H1 (cell line): ENCODE measurements at places on chromosomes 2 and 18. TPM values are rescaled to one million over a fixed set of nuclear protein-coding genes. Genes with fewer than 3 reads are reported as not detected.

- DNase-seq, result no peak
Observed at GRCh38 chr2:233436691-233437438, 82.6 kb downstream of the DGKD start.

DNA sequence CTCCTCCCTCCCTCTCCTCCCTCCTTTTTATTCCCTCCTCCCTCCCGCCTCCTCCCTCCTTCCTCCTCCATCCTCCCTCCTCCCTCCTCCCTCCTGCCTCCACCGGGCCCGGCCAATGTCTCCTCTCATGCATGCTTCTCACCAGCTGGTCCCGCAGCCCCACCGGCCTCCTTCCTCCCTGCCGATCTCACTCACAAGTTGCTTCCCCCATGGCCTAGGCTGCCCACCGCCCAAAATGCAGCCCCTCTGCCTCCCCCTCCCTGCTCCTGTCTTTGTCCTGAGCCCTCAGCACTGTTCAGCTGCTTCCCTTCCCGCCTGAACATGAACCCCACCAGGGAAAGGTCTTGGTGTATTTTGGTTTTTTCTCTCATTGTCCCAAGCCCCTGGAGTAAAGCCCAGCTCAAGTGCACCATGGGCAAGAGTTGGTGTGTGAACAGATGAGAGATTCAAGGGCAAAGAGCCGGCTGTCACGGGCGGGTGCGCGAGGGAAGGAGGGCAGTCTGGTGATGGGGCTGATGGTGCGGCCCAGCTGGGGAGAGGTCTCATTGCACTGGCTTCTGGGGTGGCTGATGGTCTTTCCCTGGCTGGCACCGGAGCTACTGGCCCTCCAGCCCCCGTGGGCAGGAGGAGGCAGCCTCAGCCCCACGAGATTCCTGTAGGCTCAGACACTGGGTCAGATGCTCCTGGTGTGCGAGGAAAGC is 117.6 kb downstream of the TWIST2 start:
- no peak for DNase-seq

DNA sequence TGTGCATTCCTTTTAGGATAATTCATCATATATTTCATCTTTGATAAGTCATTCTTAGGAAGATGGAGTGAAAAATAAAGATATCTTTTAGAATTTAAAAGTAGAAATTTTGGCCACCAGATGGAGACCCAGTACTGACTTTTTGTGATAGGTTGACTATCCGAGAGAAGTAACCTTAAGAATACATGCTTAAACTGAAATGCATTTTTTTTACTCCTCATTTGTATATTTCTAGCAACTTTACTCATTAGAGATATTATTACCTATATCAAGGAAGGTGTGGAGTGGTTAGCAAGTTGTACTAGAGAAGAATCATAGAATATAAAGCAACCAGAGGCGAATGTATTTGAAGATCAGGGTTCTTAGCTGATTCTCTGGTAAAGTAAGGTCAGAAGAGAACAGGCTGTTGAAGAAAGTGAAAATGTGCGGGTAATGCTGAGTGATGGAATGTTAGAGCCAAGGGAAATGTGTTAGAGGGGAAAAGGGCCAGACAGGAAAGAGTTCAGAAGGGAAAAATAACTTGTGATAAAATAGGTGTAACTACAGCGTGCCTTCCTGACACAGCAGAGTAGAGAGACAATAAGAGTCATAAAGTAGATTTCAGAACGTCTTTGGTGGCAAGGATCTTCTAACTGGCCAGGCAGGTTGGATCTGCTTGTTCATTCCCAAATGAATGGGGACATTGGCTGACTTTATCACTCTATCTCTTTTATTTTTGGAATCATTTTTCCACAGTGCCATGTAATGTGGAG is 52.3 kb downstream of the TDRD15 start:
- no peak for DNase-seq

AGAP1 gene
- polyA plus RNA-seq, result 18.1 and 19.4 TPM in 2 replicates

AGXT gene
- 0.03 TPM in 1 of 2 replicates, not detected in the other for polyA plus RNA-seq

GRCh38 chr2:125837611-125838010 is 818.3 kb upstream of the GYPC start:
- no peak for DNase-seq

DNA sequence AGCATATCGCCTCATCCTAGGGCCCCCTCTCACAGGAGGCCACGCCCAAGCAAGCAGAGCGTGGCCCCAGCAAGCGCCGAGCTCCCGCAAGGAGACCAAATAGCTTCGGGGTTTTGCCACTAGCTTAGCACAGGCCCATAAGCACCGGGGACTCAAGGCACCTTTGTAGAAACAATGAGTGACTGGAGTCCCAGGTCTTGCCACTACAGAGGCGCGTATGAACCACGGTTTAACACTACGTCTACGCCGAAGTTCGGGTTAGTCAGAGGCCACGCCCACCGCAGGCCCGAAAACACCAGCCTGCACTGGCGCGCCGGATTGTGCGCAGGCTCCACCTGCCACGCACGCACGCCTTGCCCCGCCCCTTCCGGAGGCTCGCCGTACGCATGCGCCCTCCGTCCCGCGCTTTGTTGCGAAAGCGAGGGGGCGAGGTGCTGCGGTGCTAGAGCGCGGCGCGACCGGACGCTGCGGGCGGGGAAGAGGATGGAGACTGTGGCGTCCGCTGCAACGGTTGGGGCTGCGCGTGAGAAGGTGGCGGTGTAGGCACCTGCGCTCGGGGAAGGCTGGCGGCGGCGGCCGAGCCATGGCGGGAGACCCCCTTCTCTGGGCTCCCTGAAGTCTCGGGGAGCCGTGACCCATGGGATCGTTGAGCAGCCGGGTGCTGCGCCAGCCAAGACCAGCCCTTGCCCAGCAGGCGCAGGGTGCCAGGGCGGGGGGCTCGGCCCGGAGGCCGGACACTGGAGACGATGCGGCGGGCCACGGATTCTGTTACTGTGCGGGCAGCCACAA is at the start of gene GMCL1:
Gene GMCL1 (plus strand): TSS at position 405 of the 789 bp plus-strand sequence. CDS start 233 bp downstream, at position 638.
- DNase-seq, result peak; percentile 96

DNA sequence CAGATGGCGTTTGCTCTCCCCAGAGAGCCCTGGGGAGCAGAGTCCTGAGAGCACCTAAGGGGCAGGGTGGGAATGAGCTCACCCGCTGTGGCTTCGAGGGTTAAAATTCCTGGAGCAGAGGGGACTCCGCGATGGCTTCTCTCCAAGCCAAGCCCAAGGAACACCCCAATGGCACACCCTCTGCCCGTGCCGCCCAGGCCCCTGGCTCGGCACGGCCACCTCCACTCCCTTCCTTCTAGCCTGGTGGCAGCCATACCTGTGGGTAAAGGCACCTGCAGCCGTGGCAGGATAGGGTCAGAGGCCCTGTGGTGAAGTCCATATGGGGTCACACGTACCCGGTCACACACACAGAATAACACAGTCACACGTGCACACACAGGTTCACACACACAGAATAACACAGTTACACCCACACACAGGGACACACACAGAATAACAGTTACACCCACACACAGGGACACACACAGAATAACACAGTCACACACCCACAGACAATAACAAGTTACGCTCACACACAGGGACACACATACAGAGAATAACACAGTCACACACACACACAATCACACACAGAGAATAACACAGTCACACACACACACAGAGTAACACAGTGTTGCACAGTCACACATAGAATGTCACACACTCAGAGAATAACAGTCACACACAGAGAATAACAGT is 50.5 kb downstream of the RAMP1 start:
- DNase-seq, result no peak

GRCh38 chr2:116366212-116366611 is 1448.3 kb upstream of the DDX18 start:
- no peak for DNase-seq

ANKRD29 gene
- polyA plus RNA-seq, result 2.2 and 3.0 TPM in 2 replicates

DNA sequence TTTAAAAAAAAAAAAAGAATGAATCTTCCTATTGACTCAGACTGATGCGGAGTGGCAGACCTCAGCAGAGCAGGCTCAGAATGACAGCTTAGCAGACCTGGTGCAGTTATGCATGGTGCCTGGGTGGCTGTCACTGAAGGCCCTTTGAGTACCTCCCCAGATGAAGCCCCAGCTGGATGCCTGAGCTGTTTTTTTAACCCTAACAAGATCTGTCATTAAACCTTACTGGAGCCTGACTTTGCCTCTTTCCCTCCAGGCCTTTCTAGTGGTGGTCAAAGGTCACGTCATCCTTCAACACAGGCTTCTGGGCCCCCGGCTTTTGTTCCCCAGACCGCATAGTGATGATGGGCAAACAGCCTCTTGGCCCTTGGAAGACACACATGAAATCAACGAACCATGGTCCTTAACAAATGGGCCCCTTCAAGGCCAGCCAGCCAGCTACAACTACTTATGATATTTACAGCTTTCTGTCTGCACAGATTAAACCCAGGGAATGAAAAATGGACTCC is 138.3 kb upstream of the CYP1B1 start:
- DNase-seq, result no peak

GRCh38 chr2:187658952-187659525 is 104.8 kb upstream of the TFPI start:
- DNase-seq, result no peak

AP1S3 gene
- polyA plus RNA-seq, result 2.9 and 3.9 TPM in 2 replicates

DNA sequence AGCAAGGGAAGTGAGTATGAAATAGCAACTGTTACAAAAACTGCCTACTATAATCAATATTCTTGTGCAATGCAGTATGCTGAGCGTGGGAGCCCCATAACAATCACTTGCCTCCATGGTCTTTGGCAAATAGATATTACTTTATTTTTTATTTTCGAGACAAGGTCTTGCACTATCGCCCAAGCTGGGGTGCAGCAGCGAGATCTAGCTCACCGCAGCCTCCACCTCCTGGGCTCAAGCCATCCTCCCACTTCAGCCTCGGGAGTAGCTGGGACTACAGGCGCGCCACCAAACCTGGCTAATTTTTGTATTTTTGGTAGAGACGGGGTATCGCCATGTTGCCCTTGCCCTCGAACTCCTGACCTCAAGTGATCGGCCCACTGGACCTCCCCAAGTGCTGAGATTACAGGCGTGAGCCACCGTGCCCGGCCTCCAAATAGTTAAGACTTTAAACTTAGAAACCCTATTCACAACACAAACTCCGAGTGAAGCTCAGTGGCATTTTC is 1.2 kb upstream of the CCNT2 start:
- no peak for DNase-seq

BCL11A gene
- polyA plus RNA-seq, result 11.9 and 12.2 TPM in 2 replicates

HTRA2 gene
- polyA plus RNA-seq, result 37.6 TPM in 2 replicates

DNA sequence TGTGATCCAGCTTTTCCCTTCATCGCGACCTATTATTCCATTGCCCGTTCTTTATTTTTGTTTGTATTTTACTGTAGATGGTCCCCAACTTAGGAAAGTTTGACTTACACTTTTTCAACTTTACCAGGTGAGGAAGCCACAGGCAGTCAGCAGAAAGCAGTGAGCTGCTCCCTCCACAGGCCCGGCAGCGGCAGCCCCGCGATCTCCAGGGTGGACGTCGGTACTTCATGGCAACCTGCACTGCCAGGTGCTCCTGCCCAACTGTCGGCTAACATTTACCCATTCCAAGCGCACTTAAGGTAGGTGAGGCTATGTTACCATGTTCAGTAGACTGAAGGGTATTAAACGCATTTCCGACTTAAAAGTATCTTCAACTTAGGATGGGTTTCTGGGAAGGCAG is 12.8 kb downstream of the ZNF516 start:
- DNase-seq, result no peak

- DNase-seq, result no peak
Observed at GRCh38 chr2:152611458-152612231, 105.6 kb downstream of the PRPF40A start.

- no peak for DNase-seq
Observed at GRCh38 chr2:129723277-129724020, 256.0 kb upstream of the RAB6C start.

GRCh38 chr2:236928380-236929037 is 157.2 kb upstream of the COPS8 start:
- no peak for DNase-seq

DNA sequence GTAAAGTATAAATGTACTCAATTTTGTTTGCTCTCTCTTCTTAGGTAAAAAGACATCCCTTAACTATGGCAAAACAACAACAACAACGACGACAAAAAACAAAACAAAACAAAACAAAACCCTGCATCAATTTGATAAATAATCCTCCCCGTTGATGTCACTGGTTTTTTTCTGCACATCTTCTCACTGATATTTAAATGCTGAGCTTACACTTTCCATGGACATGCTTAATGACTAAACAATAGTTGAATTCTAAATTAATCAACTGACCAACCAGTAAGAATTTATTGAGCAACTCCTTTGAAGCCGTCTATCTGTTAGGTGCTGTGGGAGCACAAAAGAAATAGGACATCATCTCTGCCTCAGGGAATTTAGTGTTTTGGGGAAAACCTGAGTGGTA is 20.2 kb upstream of the POLE4 start:
- DNase-seq, result no peak

- DNase-seq, result peak; percentile 58
Observed at GRCh38 chr18:76821875-76822505, 367 bp upstream of the ZNF236 start.

DNA sequence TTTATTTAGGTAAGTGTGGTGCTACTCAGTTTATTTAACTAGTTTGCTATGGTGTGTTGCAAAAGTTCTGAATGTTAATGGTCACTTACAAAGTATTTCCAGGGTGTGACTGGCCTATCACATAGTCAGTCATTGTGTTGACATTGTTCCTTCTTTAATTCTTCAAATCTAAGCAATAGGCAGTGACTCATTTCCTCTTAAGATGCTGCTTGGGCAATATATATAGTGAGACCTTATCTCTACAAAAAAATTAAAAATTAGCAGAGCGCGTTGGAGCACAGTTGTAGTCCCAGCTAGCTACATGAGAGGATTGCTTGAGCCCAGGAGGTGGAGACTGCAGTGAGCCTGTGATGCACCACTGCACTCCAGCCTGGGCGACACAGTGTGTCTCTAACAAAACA is 5.8 kb upstream of the CCDC88A start:
- no peak for DNase-seq

- no peak for DNase-seq
Observed at GRCh38 chr2:237474442-237474911, 12.6 kb upstream of the MLPH start.

- DNase-seq, result no peak
Observed at GRCh38 chr2:27651056-27651455, 12.4 kb downstream of the SUPT7L start.

DNA sequence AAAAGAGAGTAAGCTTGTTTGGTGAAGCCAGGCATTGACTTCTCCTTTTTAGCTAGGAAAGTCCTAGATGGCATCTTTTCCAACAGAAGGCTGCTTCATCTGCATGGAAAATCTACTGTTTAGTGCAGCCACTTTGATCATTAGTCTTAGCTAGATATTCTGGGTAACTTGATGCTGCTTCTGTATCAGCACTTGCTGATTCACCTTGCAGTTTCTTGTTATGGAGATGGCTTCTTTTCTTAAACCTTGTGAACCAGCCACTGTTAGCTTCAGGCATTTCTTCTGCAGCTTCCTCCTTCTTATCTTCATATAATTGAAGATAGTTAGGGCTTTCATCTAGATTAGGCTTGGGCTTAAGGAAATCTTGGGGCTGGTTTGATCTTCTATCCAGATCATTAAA is 639.7 kb downstream of the TDRD15 start:
- DNase-seq, result no peak

DNA sequence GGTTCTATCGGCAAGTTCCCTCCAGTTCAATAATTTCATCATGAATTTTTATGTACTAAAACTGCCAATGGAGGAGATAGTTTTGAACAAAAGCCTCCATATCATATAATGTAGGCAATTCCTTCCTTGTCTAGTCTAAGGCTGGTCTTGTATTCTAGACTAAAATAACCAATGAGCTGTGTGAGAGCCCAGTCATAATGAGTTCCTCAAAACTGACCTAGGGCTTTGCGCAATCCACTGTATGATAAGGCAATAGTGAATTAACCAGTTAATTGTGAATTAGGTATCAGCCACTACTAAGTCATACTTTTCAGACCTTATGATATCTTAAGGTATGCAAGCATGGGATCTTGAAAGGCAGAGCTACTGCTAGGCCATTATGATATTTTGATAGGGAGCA is 7.6 kb upstream of the UXS1 start:
- DNase-seq, result no peak
